ENCODE measurements at places on chromosomes 2 and 18.
A peak's percentile ranks its signal among the peaks of the same experiment; 100 is the strongest.

DNA sequence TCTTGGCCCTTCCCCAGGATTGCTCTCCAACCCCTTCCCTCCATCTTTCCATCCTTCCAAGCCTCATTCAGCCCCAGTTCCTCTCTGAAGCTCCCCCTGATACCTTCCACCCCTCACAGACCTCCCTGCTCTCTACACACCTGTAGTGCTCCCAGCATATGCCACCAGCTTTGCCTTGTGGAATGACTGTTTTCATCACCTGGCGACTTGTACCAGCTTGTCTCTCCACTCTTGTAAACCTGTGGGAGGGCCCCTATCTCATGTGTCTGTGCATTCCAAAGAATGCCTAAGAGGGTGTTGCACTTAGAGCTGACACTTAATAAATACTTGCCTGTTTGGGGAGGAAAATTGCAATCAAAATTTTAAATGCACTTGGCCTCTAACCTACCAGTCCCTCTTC is 198.7 kb downstream of the BCL11A start:
- DNase-seq, result peak; percentile 72

GRCh38 chr2:196174404-196174803 is 3.0 kb upstream of the STK17B start:
- DNase-seq, result no peak

- DNase-seq, result no peak
Observed at GRCh38 chr18:55073834-55074233, 114.6 kb upstream of the CCDC68 start.

GRCh38 chr2:163859951-163860350 is 124.1 kb upstream of the FIGN start:
- DNase-seq, result no peak

GRCh38 chr2:173432049-173432754 is 77.5 kb downstream of the CDCA7 start:
- DNase-seq, result no peak

- no peak for DNase-seq
Observed at GRCh38 chr2:132884705-132885104, 214.7 kb upstream of the LYPD1 start.
